ENCODE measurements at places on chromosomes 4 and X.

DNA sequence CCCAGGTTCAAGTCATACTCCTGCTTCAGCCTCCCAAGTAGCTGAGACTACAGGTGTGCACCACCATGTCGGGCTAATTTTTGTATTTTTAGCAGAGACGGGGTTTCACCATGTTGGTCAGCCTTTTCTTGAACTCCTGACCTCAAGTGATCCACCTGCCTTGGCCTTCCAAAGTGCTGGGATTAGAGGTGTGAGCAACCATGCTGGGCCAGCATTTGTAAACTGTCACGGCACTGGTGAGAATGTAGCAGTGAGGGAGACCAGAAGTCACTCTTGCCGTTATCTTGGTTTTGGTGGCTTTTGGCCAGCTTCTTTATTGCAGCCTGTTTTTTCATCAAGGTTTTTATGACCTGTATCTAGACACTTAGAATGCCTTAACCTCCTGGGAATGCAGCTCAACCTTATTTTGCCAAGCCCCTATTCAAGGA lies 22.4 kb downstream of the PCDH18 start:
- peak; percentile 54 for DNase-seq

- DNase-seq: no peak
Measured at GRCh38 chr4:62366939-62367338, 1166.8 kb downstream of the ADGRL3 start.

DNA sequence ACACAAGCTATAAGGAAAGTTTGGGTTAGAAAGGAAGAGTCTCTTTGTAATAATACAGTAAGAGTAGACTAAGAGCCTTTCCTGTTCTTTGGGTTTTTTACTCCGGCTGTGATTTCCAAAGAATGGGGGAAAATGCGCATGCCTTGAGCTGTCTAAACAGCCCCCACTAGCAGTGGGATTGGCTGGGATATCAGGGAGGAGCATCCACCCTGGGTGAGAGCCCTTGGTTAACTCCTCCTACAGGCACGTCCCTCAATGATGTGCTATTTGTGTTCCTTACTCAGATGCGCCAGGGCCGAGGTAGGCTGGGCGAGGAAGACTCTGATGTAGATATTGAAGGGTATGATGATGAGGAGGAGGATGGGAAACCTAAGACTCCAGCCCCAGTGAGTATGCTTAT lies 74.0 kb upstream of the OGT start:
- DNase-seq: no peak

- peak; percentile 19 for DNase-seq
Measured at GRCh38 chr4:137471895-137472294, 60.4 kb downstream of the PCDH18 start.

DNA sequence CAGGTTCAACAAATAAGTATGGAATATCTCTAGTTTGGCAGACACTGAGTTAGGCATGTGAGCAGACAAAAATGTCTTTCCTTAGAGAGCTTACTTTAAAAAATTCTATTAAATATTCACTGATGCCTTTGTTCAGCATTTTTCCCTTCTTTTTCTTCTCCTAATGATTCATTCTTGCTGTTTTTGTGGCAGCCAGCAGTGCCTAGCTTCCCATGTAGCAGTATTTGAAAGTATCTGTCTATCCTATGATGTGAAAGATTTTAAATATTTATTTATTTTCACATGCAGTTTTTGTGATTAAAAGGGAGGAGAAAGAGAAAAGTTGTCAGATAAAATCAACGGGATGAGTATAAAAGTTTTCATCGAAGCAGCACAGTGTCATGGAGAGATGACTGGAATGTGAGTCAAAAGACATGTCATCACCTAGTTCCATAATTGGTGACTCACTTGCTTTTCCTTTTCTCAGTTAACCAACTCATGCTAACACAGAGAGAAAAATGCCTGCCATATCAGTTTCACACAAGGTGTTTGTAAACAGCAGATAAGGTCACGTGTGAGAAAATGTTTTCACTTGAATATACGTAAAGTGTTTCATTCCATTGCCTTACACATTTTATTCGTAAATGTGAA lies 69.8 kb downstream of the BMPR1B start:
- DNase-seq: peak; percentile 82

DNA sequence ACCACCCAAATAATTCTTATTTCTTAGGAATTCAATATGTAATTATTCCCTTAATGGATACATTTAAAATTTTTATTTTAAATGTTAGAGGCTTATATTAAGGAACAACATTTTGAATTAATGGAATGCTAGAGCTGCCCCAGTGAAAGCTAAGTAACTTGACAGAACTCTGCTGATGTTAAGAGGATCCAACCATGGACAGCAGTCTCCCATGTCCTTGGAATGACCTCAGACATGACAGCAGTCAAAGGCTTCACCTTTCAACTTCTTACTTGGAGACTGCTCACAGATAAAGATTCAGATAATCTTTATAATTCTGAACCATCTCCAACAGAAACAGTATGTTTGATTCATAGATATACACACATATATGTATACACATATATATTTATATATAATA lies 17.2 kb downstream of the PDLIM3 start:
- no peak for DNase-seq

GRCh38 chr4:1291091-1291490 lies 1.4 kb downstream of the MAEA start:
- DNase-seq: no peak

DNA sequence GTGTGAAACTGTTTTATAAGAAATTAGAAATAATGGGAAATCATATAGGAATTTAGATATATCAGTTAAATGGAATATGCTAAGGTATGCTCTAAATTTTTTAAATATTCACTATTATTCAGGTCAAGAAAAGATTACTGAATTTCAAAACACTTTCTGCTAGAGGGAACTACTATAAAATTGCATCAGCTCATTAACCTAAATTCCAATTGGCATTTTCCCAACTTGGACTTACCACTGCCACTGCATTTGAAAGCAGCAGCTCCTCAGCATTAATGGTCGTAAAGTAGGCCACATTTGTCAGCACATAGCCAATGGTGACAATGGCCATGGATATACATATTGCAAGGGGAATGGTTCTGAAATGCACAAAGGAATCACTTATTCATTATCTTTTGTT lies 57.3 kb downstream of the SLC7A11 start:
- no peak for DNase-seq

- DNase-seq: no peak
Measured at GRCh38 chr4:128663325-128663724, 146.2 kb upstream of the JADE1 start.

DNA sequence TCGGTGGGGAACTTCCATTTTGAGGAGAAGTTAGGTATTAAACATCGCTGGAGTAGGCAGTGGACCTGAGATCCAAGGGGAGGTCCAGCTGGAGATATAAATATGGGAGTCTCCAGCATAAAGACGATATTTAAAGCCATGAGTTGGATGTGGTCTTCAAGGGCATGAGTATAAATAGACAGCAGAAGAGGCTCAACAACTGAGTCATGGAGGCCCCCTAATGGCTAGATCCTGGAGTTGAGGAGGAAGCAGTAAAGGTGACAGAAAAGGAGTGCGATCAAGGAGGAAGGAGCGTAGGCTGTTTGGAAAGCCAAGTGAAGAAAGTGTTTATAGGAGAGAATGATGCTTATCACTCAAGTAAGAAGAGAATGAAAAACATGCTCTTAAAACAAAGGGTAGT lies 18.1 kb upstream of the APBB2 start:
- DNase-seq: no peak

DNA sequence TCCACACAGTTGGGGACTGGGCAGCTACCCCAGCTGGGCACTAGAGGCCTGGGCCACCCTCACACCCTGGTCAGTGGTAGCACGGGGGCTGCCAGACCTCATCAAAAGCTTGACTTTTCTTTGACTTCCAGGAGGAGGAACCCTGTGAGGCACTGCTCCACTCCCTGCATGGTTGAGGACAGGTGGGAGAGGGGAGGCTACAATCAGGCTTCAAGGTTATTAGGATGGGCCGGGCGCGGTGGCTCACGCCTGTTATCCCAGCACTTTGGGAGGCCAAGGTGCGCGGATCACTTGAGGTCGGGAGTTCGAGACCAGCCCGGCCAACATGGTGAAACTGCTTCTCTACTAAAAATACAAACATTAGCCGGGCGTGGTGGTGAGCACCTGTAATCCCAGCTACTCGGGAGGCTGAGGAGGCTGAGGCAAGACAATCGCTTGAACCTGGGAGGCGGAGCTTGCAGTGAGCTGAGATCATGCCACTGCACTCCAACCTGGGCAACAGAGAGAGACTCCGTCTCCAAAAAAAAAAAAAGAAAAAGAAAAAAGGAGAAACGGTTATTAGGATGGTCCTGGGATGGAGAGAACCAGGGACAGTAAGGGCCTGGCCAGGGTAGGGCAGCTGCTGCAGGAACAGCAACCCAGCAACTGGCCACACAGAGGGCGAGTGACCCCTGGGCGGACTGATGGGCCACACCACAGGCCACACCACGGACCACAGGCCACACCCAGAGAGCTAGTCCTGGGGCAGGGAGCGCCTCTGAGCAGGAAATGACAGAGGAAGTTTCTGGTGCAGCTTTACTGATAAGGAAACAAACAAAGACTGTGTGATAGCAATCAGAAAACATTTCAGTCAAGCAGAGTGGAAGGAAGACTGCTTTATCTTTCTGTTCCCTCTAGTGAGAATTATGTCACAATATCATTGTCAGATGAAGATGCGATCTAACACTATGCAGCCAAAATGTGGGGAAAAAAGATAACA lies 20.5 kb upstream of the OPN1LW start:
- no peak for DNase-seq

DNA sequence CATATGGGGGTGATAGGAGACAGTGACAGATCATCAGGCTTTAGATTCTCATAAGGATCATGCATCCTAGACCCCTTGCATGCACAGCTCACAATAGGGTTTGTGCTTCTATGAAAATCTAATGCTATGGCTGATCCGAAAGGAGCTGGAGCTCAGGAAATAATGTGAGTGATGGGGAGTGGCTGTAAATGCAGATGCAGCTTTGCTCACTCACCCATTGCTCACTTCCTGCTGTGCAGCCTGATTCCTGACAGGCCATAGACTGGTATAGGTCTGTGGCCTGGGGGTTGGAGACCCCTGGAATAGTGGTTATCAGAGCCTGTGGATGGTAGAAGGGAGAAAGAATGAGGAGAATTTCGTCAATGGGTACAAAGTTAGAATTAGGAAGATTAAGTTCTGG lies 2751.1 kb downstream of the ARAP2 start:
- no peak for DNase-seq

DNA sequence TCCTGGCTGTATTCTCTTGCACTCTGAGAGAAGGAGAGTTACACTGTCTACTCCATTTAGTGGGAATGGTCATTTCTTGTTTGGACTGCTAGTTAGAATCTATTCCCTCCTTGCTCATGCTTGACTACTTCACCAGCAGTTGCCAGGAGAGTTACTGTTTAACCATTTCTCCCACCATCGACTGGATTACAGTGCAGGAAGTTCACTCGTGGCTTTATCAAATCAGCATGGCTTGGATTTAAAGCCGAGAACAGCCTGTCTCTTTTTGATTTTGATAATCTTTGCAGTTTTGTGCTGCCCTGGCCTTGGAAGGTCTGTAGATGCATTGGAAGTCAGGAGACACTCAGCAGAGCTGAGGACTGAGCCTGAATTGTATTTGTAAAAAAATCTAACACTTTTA lies 3.2 kb downstream of the GBA3 start:
- DNase-seq: no peak

- no peak for DNase-seq
Measured at GRCh38 chr4:39429476-39430334, 23.0 kb downstream of the KLB start.

DNA sequence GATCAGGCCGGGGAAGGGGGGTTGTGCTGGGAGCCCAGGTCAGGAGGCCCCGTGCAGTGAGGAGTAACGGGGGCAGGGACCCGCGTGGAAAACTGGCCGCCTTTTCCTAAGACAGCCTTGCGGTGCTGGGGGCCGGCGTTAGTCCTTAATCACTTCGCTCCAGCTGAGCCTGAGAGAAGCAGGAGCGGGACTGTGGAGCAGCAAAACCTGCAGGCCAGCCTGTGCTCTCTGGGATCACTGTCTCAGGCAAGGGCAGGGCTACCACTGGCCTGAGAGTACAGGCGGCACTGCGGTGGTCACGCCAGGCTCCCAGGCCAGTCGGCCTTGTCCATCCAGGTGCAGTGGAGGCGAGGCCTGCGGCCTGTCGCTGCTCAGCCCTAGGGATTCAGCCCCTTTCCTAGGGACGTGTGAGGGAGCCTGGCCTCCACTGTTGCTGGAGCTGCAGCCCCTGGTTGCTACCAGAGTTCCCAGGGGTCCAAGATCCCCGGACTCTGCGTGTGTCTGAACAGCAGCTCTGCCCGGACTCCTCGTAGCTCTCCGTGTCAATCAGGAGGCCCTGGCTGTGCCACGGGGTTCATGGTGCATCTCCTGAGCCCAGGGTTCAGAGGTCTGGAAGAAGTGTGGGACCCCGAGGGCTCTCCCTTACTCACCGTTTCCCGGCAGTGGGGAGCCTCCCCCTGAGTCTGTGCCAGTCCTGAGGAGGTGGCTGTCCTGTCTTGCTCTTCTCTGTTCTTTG lies 2141.7 kb upstream of the TENM3 start:
- no peak for DNase-seq

DNA sequence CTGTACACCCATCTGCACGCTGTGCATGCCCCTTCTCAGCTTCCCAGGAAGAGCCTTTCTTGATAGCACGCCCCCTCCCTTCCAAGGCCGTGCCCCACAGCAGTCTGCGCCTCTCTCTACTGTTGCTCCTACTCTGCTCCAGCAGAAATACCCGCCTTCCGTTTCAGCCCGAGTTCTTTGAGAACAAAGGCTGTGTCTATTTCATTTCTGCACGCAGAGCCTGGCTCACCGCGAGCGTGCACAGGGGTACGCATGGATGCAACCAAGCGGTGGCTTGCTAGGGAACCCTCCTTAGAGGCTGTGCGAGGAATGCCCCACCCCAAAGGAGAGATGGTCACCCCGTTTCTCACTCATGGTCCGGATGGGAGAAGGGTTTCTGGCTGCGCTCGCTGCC lies 485 bp downstream of the AADAT start:
- DNase-seq: peak; percentile 47

- no peak for DNase-seq
Measured at GRCh38 chr4:182818926-182819730, 98.1 kb downstream of the DCTD start.

GRCh38 chr4:141599853-141600252 lies 36.5 kb upstream of the IL15 start:
- no peak for DNase-seq

GRCh38 chr4:149136951-149137620 lies 678.6 kb downstream of the IQCM start:
- no peak for DNase-seq

- peak; percentile 15 for DNase-seq
Measured at GRCh38 chr4:128862608-128863311, 53.3 kb downstream of the JADE1 start.

- peak; percentile 49 for DNase-seq
Measured at GRCh38 chr4:134862116-134862515, 660.5 kb upstream of the PABPC4L start.

DNA sequence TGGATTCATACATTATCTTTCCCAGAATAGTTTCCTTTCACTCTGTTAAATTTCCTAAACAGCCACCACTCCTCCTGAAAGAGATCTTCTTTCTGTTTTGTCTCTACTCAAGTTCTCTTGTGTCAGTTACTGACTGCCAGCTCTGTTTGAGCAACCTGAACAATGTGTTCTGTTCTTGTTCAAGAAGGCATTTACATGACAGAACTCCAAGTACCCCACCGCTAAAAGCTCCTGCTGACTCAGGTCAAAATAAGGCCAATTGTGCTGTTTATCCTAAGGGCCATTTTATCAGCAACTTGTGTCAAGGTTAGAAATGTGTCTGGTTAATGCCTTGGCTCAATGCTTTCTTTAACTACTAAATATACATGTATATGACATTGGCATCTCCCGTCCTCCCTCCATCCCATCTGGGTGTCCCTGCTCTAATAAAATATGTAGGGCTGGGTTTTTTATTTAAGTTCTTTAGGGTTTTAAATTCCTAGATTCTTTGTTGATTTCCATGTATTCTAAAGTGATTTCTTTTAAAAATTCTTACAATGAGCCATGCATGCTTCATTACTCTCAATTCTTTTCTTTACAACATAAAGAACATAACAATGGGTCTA lies 144.3 kb upstream of the PAQR3 start:
- no peak for DNase-seq
